Vagina (tissue), 2 donors: ENCODE measurements at places on chromosomes 11 and 22.

- no peak for DNase-seq
Observed at GRCh38 chr11:113645593-113646349, 60.3 kb downstream of the TMPRSS5 start.

- no peak for DNase-seq
Observed at GRCh38 chr22:34885852-34886251, 180.1 kb upstream of the ISX start.

GRCh38 chr11:67442504-67443404, 522 bp downstream of the CORO1B start:
- DNase-seq = no peak

DNA sequence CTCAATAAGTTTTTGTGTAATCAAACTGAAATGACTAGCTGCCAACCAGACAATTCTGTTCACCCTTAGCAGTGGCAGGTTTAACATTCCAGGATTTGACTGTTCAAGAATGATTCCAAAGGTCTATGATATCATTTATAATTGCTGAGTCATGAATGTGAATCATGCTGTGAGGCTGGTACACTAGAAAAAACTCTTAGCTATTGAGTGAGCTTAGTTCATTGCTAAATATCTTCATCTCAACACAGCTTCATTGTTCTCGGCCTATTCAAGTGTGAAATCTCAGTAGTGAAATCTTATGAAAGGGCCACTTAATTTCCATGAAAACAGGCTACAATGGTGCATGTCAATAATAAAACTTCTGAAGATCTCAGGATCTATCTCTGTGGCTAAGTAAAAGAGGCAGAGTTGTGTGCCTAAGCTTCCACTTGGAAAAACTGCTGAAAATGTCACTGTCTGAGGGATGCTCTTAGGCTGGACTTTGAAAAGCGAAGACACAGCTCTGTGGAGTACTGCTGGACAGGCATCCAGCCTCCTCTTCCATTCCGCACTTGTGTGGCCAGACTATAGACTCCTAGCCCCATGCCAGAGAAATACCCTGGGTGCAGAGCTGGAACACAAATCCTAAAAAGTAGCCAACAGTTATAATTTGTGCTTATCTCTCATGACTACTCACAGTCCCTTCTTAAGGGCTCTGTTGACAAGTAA, 12.8 kb downstream of the AQP11 start:
- DNase-seq = no peak

GRCh38 chr22:20424932-20425565, 12.6 kb downstream of the SCARF2 start:
- DNase-seq = no peak

- DNase-seq = no peak
Observed at GRCh38 chr11:47847537-47847891, 636 bp downstream of the NUP160 start.

DNA sequence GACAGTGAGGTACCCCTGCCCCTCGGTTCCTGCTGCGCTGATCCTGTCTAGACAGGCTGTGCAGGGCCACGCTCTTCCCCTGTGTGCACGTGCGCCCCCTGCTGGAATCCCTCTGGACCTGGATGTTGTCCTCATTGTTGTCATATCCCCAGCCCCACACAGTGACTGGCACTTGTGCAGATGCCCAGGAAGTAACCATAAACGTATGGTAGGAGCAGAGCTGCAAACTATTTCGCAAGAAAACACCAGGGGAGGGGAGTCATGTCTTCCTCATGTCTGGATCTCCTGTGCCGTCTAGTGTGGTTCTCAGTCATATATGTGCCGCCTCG, 114.7 kb downstream of the CRYBB2 start:
- DNase-seq = no peak

DNA sequence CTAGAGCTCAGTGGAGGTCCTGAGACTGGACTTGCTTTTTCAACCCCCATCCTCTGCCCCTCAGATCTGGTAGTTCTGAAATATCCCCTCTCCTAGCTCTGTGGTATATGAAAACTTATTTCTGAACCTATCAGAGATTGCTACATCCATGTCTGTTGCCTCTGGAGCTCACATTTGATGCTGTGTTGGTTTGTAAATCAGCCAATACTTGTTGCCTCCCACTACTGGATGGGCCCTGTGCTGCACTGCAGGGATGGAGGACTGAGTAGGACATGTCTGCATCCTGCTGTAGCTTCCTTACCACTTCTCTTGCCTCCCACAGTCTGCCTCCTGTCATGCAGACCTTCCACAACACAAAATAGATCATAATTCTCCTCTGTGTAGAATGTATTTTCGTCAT, 5.2 kb downstream of the OLFML1 start:
- no peak for DNase-seq

GRCh38 chr11:45233121-45233803, 52.9 kb downstream of the SYT13 start:
- DNase-seq = no peak

- DNase-seq = no peak
Observed at GRCh38 chr22:30014244-30014643, 66.0 kb upstream of the HORMAD2 start.
